Uterus (tissue), 4 donors: ENCODE measurements at places on chromosomes 4 and X. TPM values are rescaled to one million over a fixed set of nuclear protein-coding genes. Genes with fewer than 3 reads are reported as not detected.

The CLIC2 gene
- 25.0 TPM for total RNA-seq

The DNAAF6 gene
- total RNA-seq = not detected

DNA sequence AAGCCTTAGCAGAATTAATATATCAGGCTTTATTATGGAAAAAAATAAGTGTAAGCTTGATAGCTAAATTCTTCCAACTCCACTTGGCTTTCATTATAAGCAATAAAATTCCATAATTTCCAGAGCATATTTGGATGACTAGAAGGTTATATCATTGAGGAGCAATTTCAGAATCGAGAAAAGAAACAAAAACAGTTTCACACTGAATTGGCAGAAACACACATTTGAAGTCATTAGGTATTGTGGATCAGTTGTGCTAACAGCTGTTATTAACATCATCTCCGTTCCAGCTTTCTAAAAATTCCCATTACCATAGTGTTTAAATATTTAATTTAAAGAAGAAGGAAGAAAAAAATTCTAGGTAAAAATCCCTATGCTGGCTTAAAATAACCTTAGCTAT lies 92.6 kb downstream of the ANTXR2 start:
- DNase-seq = no peak

GRCh38 chr4:4759232-4759631 lies 100.2 kb upstream of the MSX1 start:
- no peak for DNase-seq

GRCh38 chr4:30837131-30837539 lies 117.0 kb downstream of the PCDH7 start:
- DNase-seq = no peak

GRCh38 chr4:24422644-24423043 lies 161.7 kb downstream of the DHX15 start:
- no peak for DNase-seq

- DNase-seq = no peak
Observed at GRCh38 chr4:121574618-121575017, 122.2 kb downstream of the ANXA5 start.

- DNase-seq = no peak
Observed at GRCh38 chrX:73940893-73941470, 363.0 kb upstream of the ZCCHC13 start.

DNA sequence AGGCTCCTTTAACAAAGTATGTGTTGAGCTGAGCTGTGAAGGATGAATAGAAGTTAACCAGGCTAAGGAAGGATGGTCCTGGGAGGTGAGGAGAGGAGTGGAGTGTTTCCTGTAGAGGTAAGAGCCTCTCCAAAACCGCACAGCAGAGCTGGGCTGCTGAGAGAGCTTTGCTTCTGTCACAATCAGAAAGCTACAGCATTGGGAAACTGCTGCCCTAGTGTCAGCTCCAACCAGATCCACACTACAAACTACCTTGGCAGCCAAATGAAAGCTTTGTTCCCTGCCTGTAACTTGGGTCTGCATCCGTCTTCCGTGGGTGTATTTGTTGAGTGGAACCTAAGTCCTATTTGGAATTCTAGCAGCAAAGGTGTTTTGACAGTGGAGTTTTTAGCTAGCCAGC lies 91.8 kb downstream of the REPS2 start:
- DNase-seq = no peak
